SJSA1 (cell line): ENCODE measurements at places on chromosomes 7 and 10. TPM values are rescaled to one million over a fixed set of nuclear protein-coding genes. Genes with fewer than 3 reads are reported as not detected.

GRCh38 chr7:30313348-30313747 is 29.0 kb downstream of the ZNRF2 start:
- DNase-seq: no peak
- no peaks in the 10 kb centered on the region for H3K36me3 ChIP-seq
- H3K4me1 ChIP-seq: peaks cover 20% of the 10 kb centered on the region
- no peak overlapping the region for H3K27ac ChIP-seq
- no peak overlapping the region for H3K4me3 ChIP-seq

DNA sequence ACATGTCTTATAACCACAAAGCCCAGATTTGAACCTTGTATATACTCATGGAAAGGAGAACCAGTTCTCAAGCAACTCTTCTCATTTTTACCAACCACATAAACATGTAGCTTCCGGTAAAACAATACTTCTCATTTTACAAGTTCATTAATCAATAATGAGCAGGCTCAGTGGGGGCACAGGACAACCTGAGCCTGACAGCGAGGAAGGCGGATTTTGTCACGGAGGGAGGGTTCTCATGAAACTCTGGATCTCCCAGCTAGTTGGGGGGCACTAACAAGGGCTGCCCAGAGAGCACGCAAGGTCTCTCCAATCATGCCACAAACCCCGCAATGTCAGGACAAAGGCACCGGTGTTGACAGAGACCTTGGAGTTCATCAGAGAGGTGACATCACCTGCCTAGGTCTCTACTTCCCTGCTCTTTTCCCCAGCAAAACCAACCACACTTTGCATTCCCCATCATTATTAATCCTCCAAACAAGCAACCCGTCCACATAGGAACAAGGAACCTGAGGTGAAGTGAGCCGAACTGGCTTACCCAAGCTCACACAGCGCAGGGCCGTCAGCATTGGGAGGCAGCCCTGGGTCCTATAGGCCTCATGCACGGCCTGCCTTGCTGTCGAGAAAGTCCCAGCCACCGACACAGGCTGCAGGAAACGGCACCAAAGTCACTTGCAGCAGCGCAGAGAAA is 192.1 kb upstream of the KLF14 start:
- H3K36me3 ChIP-seq: peaks cover 2% of the 10 kb centered on the region; the same call in 1 of the 2 replicates
- no peak overlapping the region for H3K4me3 ChIP-seq
- H3K27me3 ChIP-seq: no peaks in the 10 kb centered on the region
- DNase-seq: no peak

DNA sequence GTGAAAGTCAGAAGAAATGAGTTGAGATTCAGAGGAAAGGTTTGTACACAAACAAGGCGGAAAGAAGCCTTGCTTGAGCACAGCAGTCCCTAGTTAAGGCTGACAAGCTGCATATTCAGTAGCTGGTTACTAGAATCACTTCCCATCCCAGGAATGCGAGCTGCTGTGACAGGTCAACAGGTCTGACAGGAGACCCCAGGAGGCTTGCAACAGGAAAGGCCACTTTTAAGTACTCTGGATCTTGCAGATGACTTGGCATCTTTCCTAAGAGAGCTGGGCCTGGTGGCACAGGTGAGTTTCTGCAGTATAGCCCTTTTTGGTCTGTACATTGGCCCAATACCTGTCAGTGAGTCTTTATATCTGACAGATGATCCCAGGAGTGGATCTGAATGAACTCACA is 35.7 kb upstream of the UNC5B start:
- H3K4me3 ChIP-seq: no peak overlapping the region
- H3K4me1 ChIP-seq: no peaks in the 10 kb centered on the region
- DNase-seq: no peak
- no peaks in the 10 kb centered on the region for H3K36me3 ChIP-seq

DNA sequence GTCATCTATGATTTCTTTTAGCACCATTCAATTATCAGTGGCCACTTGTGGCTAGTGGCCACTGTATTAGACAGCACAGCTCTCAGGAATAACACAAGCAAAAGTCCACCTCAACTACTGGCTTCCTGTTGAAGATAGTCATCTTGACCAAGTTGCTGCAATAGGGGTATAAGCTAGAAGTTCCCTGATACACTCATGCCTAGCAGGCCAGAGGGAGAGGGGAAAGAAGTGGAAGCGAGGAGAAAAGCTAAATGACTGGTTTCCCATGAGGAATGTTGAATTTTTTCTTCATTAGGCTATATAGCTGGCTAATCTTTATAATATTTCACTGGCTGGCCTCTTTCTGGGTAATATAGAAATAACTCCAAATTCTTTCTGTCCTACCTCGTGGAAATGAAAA is 327.5 kb upstream of the MEOX2 start:
- no peaks in the 10 kb centered on the region; the same call in 1 of the 2 replicates for H3K4me1 ChIP-seq
- H3K4me3 ChIP-seq: no peak overlapping the region
- no peak for DNase-seq
- no peaks in the 10 kb centered on the region for H3K27me3 ChIP-seq
- H3K27ac ChIP-seq: no peak overlapping the region
- H3K36me3 ChIP-seq: no peaks in the 10 kb centered on the region

Gene TBXAS1
- total RNA-seq: 3.8 and 7.0 TPM in 2 replicates

Gene PON1
- not detected in 2 replicates for total RNA-seq
